CD4-positive, alpha-beta T cell (primary cell): ENCODE measurements at places on chromosomes 2 and 18. TPM values are rescaled to one million over a fixed set of nuclear protein-coding genes. Genes with fewer than 3 reads are reported as not detected.

GRCh38 chr2:177072090-177072489 lies 140.5 kb upstream of the HNRNPA3 start:
- H3K36me3 ChIP-seq: no peaks in the 10 kb centered on the region
- H3K27ac ChIP-seq: no peak overlapping the region
- DNase-seq: no peak
- no peak overlapping the region for H3K4me3 ChIP-seq
- H3K4me1 ChIP-seq: no peaks in the 10 kb centered on the region
- peaks cover 5% of the 10 kb centered on the region for H3K27me3 ChIP-seq

The C2orf78 gene
- not detected for total RNA-seq

The KCNK3 gene
- total RNA-seq: not detected

DNA sequence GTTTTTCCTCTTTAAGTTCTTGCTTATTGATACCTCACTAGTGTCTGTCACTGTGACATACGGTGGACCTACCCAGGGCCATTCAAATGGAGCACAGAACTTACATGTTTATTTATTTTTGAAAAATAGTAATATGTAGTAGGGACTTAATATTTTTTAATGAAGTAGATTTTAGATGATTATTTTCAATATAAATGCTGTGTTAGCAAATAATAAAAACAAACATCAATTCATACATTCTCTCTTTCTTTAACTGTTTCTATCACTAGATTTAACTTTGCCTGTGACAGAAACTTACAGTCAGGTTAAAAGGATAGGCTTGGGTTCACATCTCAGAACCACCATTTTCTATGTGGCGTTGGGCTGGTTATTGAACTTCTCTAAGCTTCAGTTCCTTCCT lies 184.4 kb upstream of the RASGRP3 start:
- no peaks in the 10 kb centered on the region for H3K27me3 ChIP-seq
- no peak overlapping the region for H3K27ac ChIP-seq
- no peaks in the 10 kb centered on the region for H3K36me3 ChIP-seq
- no peaks in the 10 kb centered on the region for H3K4me1 ChIP-seq
- no peak overlapping the region for H3K4me3 ChIP-seq
- no peak for DNase-seq

DNA sequence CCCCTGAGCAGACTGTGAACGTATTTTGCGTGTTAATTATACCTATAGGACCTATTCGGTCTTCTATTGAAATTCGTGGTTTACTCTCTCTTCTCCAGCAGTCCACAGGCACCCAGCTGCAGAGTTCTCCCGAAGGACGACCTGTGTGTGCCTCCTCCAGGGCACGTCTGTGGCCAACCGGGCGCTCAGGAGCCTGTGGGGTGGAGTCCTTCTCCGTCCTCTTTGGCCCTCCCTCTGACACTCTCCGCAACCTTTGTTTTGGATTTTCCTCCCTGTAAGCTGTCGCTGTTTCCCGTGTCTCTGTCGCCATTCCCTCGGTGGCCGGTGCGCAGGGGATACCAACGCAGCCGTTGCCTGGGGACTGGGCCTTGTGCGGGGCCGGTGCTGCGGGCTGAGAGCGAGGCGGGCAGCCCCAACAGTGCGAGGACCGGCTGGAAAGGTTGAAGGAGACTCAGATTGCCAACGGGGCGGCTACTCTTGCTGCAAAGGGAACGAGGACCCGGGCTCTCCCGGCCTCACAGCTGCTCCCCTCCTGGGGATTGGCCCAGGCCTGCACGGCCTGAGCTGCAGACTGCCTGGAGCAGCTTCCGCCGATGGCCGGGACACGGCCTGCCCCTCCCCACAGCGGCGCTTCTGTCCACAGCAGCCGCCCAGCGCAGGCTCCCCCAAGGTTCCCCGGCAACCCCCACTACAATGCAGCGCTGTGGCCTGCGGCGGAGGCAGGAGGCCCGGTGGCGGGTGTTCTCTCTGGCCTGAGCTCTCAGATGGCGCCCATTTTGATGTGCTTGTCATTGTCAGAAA lies 221.0 kb downstream of the MTX2 start:
- H3K4me1 ChIP-seq: no peaks in the 10 kb centered on the region
- H3K27me3 ChIP-seq: peaks cover 9% of the 10 kb centered on the region
